ENCODE measurements at places on chromosomes 4 and X.

DNA sequence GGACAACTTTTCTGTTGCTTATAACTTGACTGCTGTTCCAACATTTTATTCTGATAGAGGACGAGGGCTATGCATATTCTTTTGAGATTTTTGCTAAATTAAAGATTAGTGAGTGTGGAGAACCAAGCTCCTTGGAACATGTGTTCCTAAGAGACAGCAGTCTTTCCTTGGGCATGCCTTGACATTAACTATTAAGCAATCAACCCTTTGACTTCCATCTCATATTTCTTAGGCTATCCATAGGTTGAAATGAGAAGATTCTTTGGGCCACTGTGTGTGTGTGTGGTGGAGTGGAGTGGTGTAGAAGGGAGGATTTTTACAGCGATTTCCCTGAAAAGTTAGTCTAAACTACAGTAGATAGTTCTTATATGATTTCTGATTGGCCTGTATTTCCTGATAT, 127.4 kb upstream of the POF1B start:
- DNase-seq, result no peak

- no peak for DNase-seq
These were observed 75.1 kb downstream of the TSPAN5 start for GRCh38 chr4:98583265-98583664.

DNA sequence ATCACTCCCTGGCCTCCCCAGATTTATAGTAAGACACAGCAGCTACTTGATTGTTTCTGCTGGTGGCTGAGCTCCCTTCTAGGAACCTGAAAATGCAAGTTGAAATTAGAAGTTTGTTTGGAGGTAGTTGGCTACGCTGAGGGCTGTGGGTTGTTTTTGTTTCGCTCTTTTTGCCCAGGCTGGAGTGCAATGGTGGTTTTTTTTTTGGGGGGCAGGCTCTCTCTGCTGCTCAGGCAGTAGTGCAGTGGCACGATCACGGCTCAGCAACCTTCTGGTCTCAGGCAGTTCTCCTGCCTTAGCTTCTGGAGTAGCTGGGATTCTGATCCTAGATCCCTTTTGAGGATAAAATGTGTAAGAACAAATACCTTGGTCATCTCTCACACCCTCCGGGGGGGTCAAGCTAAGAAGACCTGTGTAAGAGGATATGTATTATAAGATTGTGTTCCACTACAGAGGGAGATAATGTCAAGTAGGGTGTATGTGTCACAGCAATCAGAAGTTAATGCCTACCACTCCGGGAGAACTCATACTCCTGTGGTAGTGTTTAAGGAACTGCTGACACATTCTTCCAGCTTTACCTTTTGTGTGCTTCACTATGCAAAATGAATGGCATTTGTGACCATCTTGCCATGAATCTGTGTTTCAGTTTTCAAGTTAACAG, 9.7 kb downstream of the JADE1 start:
- DNase-seq, result no peak

DNA sequence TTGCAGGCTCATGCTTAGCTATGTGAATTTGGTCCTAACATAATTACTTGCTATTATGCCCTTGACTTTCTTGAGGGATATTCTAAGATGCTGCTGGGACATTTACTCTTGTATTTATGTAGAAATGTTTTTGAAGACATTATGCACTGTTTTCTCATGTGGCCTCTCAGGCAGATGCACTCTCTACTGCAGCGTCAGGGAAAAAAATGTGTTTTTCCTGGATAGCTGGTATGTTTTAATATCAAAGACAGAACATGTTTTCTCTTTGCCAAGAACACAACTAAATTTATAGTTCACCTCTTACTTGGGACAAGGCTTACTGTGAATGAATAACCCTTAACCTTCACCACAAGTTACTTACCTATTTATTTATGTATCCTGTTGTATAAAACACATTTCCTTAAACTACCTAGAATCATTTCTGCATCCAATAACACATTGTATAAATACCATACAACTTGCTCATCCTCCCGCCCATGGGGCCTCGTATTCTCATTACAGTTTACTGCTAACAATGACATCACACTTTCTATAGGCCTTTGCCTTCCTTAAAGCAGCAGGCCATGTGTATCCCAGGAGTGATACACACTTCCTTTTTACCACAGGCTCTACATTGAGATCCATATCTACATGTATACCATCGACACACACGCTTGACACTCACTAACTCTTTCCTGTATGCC, 178.7 kb downstream of the SLIT2 start:
- peak; percentile 13 for DNase-seq

- DNase-seq, result no peak
These were observed 235.4 kb downstream of the MGST2 start for GRCh38 chr4:139900964-139901376.

DNA sequence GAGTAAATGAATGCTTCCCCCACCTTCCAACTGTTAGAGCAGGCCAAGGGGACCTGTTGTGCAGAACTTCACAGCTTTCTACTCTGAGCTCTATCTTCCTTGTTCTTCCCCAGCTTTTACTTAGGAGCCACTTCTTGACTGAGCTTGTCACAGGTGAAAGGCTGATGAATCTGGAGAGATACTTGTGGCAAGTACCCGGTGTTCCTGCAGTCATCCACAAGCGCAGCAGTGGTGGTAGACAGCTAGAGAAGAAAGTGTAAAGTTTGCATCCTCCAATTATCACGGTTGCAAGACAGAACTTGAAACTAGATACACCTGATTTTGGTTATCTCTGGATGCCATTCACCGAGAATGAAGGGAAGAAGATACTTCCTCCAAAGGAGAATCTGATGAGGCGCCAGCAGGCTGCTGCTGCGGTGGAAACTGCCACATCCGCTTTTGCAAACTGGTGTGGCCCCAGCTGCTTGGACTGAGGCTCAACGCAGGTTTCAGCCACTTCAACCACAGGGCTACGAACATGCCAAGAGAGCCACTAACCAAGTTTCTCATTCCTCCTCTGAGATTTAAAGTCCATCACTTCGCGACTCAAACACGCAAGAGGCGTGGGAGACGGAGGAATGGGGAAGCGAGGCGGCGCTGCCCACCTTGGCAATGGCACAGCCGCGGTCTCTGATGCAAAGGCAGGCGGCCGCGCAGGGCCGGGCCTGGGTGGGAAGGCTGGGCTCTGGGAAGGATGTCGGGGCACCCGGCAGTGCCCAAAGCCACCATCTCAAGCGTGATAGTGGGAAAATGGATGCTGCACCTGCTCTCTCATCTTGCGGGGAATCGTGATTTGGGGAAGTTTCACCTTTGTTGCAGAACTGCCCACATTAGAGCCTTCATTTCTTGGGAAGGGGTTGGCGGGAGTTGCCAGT, 1.3 kb upstream of the FHIP1A start:
- peak; percentile 50 for DNase-seq

- no peak for DNase-seq
These were observed 578.3 kb upstream of the FAT1 start for GRCh38 chr4:187301923-187302322.

GRCh38 chrX:154718616-154719015, 32.3 kb downstream of the GAB3 start:
- DNase-seq, result no peak

DNA sequence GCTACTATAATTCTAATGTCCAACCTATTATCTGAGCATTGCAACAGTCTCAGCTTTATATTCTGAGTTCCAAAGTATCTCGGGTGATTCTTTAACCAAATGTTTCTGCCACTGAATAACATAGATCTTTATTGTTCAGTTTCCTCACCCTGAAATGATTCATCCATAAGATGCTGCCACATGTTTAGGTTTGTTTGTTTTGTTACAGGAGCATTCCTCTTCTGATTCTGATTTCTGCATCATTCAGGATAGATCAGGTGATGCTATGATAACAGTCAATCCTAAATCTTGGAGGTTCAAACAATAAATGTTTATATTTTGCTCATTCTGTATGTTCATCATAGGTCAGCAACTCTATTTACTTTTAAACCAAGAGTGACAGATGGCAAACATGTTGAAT, 927.6 kb downstream of the PCDH7 start:
- DNase-seq, result no peak

- DNase-seq, result no peak
These were observed 1113.1 kb downstream of the FAT4 start for GRCh38 chr4:126427853-126428252.

DNA sequence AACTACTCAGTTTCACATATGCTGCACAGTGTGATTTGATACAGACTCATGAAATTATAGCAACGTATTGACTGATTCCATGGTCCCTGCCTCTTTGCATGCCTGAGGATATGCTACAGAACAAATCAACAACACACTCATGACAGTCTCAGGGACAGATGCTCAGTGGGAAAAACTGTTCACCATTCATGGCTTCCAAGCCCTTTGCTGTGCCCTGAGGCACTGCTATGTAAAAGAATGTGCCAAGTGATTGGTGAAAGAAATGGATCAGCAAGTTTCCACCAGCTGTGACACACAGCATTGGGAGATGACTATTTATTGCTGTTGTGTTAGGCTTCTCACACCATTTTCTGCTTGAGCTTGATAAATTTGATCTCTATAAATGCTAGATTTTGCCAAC, 825.6 kb upstream of the INTU start:
- peak; percentile 24 for DNase-seq

DNA sequence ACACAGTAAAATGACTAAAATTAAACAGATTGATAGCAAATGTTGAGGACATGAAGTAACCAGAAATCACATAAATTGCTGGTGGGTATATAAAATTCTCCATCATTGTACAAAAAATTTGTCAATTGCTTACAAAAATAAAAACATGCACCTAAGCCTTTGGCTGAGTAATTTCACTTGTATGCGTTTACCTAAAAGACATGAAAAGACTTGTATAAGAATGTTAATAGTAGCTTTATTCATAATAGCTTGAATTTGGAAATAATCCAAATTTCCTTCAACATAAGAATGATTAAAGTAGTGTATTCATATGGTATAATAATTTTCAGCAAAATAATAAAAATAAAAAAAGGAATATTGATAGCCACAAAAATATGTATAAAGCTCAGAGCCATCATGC, 37.7 kb downstream of the PDHA2 start:
- DNase-seq, result no peak

DNA sequence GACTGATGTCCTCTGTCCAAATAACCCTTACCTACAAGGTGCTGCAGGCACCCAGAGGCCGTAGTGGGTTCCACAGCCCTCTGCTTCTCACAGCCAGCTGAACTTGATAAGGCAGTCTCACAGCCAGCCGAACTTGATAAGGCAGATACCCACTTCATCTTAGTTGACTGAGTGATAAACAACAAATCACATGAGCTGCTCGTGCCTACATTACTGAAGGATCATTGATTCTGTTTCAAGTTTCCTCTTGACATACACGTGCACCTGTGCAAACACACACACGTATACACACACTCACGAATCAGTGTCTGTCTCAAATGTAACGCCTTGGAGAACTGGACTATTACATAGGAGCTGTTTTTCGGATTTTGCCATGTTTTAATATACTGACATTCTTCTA, 276.3 kb downstream of the DCTD start:
- DNase-seq, result no peak

- no peak for DNase-seq
These were observed 426.4 kb downstream of the INPP4B start for GRCh38 chr4:142419712-142420111.

- DNase-seq, result peak; percentile 29
These were observed 58.0 kb upstream of the KLF3 start for GRCh38 chr4:38605753-38606586.

GRCh38 chr4:44186850-44187246, 261.8 kb downstream of the KCTD8 start:
- DNase-seq, result no peak

DNA sequence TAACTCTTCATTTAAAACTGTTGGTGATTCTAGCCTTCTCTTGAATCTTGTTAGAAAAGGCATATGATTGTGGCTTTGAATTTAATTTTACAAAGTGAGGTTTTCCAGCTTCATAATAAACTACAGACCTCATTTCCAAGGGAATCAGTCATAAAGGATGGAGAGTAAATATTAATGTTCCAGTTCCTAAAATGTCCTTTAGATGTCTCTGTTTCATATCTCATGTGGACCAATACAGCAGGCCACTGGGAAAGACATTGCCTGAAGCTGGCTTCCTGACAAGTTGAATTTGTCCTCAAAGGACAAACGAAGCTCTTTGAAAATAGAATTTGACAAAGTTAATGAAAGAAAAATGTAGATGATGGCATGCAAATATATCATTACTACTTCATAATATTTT, 125.4 kb downstream of the ZNF330 start:
- peak; percentile 75 for DNase-seq

- peak; percentile 9 for DNase-seq
These were observed 10.4 kb downstream of the SMPX start for GRCh38 chrX:21747558-21747957.

DNA sequence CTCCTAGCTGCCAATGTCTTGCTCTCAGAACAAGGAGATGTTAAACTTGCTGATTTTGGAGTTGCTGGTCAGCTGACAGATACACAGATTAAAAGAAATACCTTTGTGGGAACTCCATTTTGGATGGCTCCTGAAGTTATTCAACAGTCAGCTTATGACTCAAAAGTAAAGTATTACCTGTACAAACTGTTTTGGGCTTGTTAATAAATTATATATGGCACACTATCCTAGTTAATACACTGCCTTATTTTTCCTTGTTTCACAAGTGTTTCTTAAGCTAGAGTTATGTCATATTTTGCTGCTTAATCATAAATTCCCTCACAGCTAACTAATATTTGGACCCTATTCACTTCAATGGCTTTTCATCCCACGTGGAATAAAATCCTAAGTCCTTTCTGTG, 45.3 kb downstream of the STK26 start:
- no peak for DNase-seq

- DNase-seq, result no peak
These were observed 41.2 kb downstream of the TNIP2 start for GRCh38 chr4:2714918-2715317.

DNA sequence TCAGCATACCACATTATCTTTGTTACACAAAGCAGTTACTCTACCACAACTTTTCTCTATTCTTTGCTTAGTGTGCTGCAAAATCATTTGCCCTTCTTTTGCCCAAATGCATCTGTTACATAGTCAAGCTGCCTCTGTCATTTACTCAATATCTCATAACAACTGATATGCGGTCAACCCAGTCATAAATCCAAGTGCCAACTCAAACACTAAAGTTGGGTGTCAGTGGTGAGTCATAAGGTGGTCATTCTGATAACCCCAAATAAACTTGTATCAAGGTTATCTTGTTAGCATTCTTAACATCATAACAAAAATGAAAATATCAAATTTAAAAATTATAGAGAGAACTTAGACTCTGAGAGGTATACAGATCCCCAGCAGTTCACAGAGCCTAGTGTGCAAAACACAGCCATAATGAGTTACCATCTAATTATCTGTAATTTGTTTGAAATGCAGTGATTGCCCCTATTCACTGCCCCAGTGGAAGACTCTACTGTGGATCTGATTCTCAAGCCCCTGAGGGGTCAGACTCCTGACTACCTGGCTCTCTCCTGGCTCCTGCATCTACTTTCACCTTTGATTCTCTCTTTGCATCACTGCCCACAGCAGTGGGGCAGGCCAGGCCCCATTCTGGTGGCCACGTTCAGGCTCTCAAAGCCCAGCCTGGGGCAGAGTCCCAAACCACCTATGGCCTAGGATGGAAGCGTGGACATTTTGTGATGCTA, 29.2 kb downstream of the TBC1D9 start:
- DNase-seq, result no peak

- no peak for DNase-seq
These were observed 148.9 kb upstream of the FAM47C start for GRCh38 chrX:36859231-36859630.

Data from AG20443 (cell line).